ENCODE measurements at places on chromosomes 2 and 18.

- peak; percentile 21 for DNase-seq
These were observed 269.4 kb upstream of the CHAC2 start for GRCh38 chr2:53498210-53498609.

DNA sequence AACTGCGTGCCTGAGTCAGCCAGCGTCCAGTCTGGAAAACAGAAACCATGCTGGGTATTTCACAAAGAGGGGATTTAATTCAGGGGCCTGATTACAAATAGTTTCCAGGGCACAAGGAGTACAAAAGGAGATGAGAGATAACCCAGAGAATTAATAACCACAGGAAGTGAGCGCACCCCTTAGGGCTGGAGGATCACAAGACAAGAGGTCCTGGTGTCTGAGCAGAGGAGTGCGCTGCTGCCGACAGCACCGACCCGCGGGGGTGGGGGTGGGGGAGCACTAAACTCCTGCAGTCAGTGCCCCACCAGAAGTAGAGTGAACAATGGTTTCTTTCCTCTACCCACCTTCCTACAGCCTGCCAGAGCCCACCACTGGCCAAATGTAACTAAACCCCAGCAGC is 20.8 kb upstream of the MAL start:
- DNase-seq: no peak

- no peak for DNase-seq
These were observed 13.3 kb downstream of the GALNT14 start for GRCh38 chr2:31124904-31125303.

GRCh38 chr18:56284319-56284718 is 354.1 kb downstream of the TXNL1 start:
- DNase-seq: peak; percentile 61

DNA sequence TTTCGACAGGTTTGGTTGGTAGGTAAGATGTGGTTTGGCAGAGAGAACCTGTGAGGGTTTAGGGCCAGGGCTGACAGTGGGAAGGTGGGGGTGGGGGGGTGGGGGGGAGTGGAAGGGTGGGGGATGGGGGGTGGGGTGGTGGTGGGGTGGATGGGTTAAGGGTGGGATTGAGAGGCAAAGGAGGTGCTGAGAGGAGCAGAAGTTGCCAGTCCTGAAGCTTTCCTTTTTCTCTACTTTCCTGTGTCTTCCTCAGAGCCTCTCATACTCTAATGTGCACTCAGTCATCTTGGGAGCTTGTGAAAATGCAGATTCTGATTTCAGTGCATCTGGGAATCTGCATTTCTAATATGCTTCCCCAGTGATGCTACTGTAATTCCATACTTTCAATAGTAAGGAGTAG is 21.0 kb downstream of the MAP4K4 start:
- DNase-seq: no peak

DNA sequence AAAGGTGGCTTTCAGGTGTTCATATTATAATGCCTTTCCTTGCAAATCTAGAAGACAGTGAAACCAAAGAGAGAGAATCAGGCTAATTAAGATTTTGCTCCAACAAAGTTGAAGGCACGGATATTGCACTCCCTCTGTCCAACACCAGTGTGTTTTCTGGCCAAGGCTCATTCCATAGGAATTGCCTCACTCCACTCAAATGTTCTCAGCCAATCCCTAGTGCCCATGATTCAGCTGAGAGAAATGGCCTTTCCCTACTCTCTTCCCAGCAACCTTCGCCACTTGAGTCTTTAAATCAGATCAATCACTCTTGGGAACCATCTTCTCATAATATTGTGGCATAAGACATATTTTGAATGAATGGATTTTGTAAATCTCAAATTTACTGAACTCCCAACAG is 768.2 kb upstream of the ACVR2A start:
- peak; percentile 70 for DNase-seq

GRCh38 chr18:48973731-48974130 is 23.0 kb upstream of the SMAD7 start:
- DNase-seq: no peak

DNA sequence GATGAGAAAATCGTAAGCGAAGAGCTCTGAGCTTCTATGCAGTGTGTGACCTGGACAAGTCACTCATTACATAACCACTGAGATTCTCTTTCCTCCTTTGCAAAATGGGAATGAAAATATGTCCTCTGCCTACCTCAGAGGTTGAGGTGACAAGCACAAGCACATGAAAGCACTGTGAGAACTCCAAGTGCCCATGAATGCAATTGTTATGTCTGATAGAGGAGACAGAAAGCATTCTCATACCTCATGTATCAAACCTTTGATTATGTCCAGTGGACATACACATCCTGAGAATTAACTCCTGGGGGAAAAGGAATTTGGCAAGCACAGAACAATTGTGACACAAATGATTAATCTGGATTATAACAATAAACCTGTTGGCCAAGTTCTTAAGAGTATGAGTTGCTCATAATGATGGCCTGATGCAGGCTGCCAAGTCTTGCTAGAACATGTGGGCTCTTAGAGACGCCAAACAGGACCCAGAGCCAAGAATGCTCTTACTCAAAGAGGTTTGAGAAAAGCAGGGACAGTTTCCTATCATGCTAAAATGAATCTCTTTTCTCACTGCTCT is 8.5 kb upstream of the RMDN2 start:
- peak; percentile 96 for DNase-seq

GRCh38 chr2:151845884-151846283 is 17.7 kb upstream of the ARL5A start:
- DNase-seq: no peak

DNA sequence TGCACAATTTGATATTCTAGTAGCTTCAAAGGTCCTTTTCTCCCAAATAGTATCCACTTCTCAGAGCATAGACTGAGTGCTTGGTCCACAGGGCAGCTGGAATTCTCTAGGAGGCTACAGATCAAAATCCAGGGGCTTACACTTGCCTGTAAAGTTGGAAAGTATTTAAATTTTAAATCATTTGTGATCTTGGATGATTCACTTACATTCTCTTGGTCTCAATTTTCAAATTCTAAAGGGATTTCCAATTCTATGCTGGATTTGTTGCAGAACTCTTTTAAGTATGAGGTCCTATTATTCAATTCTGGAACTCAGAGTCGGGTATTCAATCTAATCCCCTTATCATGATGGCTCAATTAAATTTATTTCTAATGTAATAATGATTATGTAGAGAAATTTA is 492.3 kb downstream of the NYAP2 start:
- no peak for DNase-seq

- DNase-seq: peak; percentile 96
These were observed 172.2 kb upstream of the HAAO start for GRCh38 chr2:42964439-42965083.

DNA sequence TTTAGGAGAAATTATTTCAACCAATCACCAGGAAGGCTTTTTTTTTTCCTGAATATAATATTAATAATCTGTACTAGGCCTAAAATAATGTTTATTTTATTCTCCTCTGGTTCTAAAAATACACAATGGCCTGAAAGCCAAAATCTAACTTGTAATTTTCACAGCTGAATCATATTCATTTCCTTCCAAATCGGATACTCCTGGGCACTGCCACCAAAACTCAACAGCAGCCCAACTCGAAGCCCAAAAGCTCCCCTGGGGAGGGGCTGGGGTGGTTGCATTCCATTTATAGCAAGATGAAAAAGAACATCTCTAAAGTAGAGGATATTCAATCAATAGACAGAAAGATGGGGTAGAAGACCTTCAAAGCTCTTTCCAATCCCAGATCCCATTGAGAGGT is 100.5 kb upstream of the SETBP1 start:
- no peak for DNase-seq

DNA sequence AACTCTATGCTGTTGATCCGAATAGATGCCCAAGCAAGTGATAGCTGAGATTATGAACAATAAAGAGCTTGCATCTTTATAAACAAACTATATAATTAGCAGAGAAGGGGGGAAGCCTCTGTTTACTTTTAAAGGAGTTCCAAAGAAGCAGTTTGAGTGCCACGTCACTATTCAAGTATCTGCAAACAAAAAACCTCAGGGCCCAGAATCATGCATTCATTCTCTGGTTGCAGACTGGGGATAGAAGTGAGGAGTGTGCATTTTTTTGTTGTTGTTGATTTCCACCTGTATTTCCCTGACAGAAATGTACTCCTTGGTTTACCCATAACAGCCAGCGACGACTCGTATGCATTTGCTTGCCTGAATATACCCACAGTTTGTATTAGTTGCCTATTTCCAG is 264.3 kb downstream of the PTGR3 start:
- DNase-seq: no peak

DNA sequence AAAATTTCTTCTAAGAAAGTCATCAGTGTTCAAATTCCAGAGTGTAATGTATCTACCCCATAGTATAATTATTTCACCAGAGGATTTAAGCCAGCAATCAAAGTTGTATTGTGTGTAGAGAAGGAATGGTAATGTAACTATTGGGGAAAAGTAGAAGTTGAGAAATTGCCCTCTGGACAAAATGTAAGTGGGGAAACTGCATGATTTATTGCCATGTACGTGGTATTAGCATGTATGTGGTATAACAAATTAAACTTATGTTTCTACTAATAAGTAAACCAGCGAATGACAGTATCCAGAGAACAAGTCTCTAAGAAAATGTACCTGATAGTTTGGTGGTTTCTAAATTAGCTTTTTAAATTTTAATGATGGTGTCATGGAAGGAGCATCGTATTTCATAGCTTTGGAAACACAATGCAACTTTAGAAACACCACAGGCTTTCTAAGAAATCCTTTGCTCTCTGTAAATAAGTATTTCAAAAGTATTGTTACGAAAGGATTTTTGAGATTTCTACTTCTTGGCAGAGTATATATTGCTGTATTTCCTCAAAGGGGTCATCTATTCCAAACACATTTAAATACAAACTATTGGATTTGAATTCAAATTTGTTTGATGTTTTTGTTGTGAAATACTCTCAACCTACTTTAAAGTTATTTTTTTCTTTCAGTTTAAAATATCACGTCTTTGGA is 1018.9 kb upstream of the ZEB2 start:
- DNase-seq: no peak

DNA sequence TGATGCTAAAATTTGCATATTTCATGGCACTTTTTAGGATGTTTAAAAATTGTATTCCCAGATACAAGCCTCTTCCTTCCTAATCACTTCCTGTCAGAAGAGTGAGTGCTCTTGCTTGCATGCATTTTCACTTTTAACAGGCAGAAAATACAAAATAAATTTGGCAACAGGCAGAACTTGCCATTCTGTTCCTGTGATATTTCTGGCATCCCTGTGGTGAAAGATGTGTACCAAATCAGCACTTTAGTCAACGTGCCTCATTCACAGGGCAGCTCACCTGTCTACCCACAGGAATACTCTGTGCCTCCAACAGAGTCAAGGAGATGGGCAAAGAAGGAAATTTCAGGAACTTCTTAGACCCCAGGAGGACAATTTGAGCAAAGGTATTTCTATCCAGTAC is 360.9 kb downstream of the AKAIN1 start:
- no peak for DNase-seq

GRCh38 chr2:73983322-73984202 is 1.1 kb upstream of the TET3 start:
- no peak for DNase-seq

Measured in fibroblast of skin of right biceps (primary cell).